ENCODE measurements at places on chromosomes 1 and 21.

- DNase-seq, result no peak
These were observed 41.3 kb downstream of the TBCE start for GRCh38 chr1:235408503-235408960.

- no peak for DNase-seq
These were observed 1.3 kb upstream of the CTTNBP2NL start for GRCh38 chr1:112394743-112395062.

- DNase-seq, result no peak
These were observed 63.5 kb downstream of the DNTTIP2 start for GRCh38 chr1:93815366-93816110.

DNA sequence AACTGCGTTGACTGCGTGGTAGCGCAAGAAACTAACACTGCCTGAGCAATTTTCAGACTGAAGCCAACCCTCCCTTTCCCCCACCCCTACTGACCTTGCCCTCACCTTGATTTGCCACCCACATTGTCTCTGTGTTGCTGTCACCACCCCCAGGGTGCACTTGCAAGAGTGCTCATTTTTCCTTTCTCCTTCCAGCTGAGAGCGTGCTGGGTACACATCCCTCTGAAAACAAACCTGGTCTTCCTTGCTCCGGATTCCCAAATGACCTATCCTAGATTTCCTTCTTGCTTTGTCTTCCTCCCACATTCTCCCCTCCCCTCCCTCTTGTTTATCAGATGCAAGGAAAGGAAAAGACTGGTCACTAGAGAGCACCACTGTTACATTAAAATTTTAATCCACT is 24.2 kb downstream of the MPZ start:
- no peak for DNase-seq

DNA sequence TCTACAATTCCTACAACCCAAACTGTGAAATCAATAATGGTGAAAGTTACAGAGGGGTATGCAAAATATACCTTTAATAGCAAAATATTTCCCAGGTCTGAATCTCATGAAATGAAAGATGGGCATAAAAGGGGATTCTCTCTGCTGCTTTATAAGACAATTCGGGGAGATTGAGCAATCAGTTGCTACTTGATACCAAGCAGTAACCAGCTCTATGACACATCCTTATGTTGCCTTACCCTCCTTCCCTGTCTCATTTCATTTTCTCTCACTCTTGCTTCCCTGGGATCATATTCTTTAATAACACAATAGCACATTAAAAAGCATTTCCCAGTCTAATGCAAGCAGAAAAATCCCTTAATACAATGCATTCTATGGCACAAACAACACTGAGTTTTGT is 29.0 kb downstream of the ZSWIM5 start:
- no peak for DNase-seq

- no peak for DNase-seq
These were observed 92.4 kb downstream of the PRDM2 start for GRCh38 chr1:13792419-13792818.

GRCh38 chr1:59360170-59360569 is 63.3 kb downstream of the FGGY start:
- no peak for DNase-seq

DNA sequence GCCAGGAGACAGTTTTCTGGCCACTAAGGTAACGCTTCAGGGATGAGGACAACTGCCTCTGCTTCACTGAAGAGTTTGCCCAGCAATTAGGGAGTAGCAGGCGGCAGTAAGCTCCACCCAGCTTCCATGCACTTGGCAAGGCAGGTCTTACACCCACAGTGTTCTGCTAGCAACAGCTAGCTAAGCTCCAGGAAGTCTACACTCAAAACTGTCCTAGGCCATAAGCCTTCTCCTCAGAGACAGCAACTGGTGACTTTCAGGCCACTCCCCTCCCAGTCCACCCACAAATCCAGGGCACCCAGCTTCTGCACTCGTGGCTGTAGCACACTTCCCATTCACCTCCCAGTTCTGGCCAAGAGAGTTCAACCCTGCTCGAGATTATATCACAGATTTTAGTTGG is 47.3 kb downstream of the KMO start:
- no peak for DNase-seq

Data from smooth muscle cell of the brain vasculature (primary cell).